ENCODE measurements at places on chromosomes 16 and 17.
A peak's percentile ranks its signal among the peaks of the same experiment; 100 is the strongest.

GRCh38 chr17:35094902-35095301 lies 24.8 kb downstream of the RAD51D start:
- peak; percentile 87 for DNase-seq

GRCh38 chr16:11655655-11656054 lies 12.6 kb upstream of the SNN start:
- DNase-seq = no peak

GRCh38 chr16:88455610-88456355 lies 2.7 kb downstream of the ZFPM1 start:
- DNase-seq = peak; percentile 41

- DNase-seq = no peak
Measured at GRCh38 chr17:63071797-63072196, 105.8 kb downstream of the TANC2 start.

GRCh38 chr17:31431098-31431851 lies 39.8 kb downstream of the RAB11FIP4 start:
- no peak for DNase-seq

Data from LHCN-M2 (cell line).